ENCODE measurements at places on chromosomes 7 and 10. TPM values are rescaled to one million over a fixed set of nuclear protein-coding genes. Genes with fewer than 3 reads are reported as not detected.

The GBX1 gene
- total RNA-seq: 0.17 TPM

The FAM221A gene
- total RNA-seq: 0.35 TPM

The RAB19 gene
- total RNA-seq: not detected

The TMEM229A gene
- not detected for total RNA-seq

The TAS2R5 gene
- 0.50 TPM for total RNA-seq

The KIF11 gene
- total RNA-seq: 39.3 TPM

The FANK1 gene
- total RNA-seq: 3.0 TPM

The SPRN gene
- 0.28 TPM for total RNA-seq

The CRYGN gene
- total RNA-seq: not detected

The ACBD7 gene
- 1.0 TPM for total RNA-seq

The ASB10 gene
- not detected for total RNA-seq

The IRF5 gene
- 10.0 TPM for total RNA-seq

The DMBT1 gene
- total RNA-seq: 0.05 TPM

The OR2A42 gene
- not detected for total RNA-seq

The CALML5 gene
- not detected for total RNA-seq

The FZD1 gene
- 2.7 TPM for total RNA-seq

The HTR5A gene
- total RNA-seq: not detected

The CUL1 gene
- total RNA-seq: 63.6 TPM

The GDF2 gene
- not detected for total RNA-seq

The KLF14 gene
- total RNA-seq: 0.05 TPM

The EIF5AL1 gene
- total RNA-seq: 3.1 TPM

The RAPGEF5 gene
- total RNA-seq: 0.12 TPM

The ABCB4 gene
- total RNA-seq: not detected

The PTF1A gene
- not detected for total RNA-seq

The NRBF2 gene
- 27.8 TPM for total RNA-seq

The ANXA8 gene
- 32.8 TPM for total RNA-seq

The SHTN1 gene
- 26.1 TPM for total RNA-seq

The ZSWIM8 gene
- total RNA-seq: 40.5 TPM

The TMEM176B gene
- total RNA-seq: not detected

The CYP3A5 gene
- 1.6 TPM for total RNA-seq

The USP54 gene
- 12.4 TPM for total RNA-seq

The PDZD7 gene
- total RNA-seq: 0.63 TPM

The ACSM6 gene
- not detected for total RNA-seq

The OR2A14 gene
- total RNA-seq: not detected

The DPY19L1 gene
- 43.7 TPM for total RNA-seq

The CHAT gene
- not detected for total RNA-seq

The OR2A5 gene
- not detected for total RNA-seq

The CPA1 gene
- total RNA-seq: not detected

The NPC1L1 gene
- total RNA-seq: 0.06 TPM

The TBXAS1 gene
- 10.4 TPM for total RNA-seq

The UNCX gene
- 0.09 TPM for total RNA-seq

The ZNF727 gene
- not detected for total RNA-seq

The GIMAP8 gene
- not detected for total RNA-seq

The OR6B1 gene
- not detected for total RNA-seq

The PRRT4 gene
- 0.81 TPM for total RNA-seq

The TAF3 gene
- 8.0 TPM for total RNA-seq

The AGR2 gene
- 176 TPM for total RNA-seq

The ARHGEF35 gene
- 0.26 TPM for total RNA-seq

The ASB15 gene
- total RNA-seq: not detected

The PNLIPRP1 gene
- not detected for total RNA-seq

The ADRA2A gene
- total RNA-seq: 0.06 TPM

The HPSE2 gene
- not detected for total RNA-seq

The MARVELD1 gene
- 45.4 TPM for total RNA-seq

The MET gene
- 96.4 TPM for total RNA-seq

The HMX2 gene
- 0.15 TPM for total RNA-seq

The ZNF511 gene
- total RNA-seq: 67.0 TPM
